ENCODE measurements at places on chromosomes 11 and 22.

DNA sequence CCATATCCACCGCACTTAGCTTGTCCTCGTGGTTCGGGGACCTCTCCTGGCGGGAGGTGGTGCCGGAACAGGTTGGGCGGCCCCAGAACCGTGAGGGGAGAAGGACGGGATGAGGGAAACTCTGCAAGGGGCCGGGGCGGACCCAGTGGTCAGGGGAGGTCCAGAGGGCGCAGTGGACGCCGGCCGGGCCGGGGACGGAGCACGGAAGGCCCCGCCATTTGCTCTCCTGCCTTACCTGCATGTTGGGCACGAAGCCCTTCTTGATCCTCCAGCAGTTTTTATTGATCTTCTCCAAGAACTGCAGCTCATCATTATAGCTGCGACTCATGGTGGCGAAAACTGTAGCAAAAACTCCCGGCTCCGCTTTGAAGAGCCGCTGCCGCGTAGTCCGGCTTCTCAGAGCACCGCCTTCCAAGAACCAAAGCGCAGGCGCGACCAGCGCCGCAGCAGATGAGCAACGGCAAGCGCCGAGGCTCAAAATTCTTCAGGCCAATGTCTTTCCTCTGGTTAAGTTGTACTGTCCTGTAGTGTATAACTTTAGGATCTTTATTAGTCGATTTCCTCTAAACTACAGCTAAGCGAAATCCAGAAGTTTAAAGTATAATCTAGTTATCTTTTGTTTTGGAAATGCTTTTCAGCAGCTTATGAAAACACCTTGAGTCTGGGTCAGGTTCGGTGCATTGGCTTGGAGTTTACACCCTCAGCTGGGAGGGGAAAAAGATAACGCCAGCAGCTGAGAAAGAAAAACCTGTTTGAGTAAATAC lies at the start of gene RTCB:
Gene RTCB (minus strand): TSS at position 419 of the 764 bp plus-strand sequence. CDS start 91 bp downstream, at position 328.
- DNase-seq, result peak; percentile 96

- DNase-seq, result no peak
Observed at GRCh38 chr11:120403966-120404365, 67.8 kb downstream of the ARHGEF12 start.

- DNase-seq, result no peak
Observed at GRCh38 chr22:49292909-49293308, 534.8 kb downstream of the BRD1 start.

DNA sequence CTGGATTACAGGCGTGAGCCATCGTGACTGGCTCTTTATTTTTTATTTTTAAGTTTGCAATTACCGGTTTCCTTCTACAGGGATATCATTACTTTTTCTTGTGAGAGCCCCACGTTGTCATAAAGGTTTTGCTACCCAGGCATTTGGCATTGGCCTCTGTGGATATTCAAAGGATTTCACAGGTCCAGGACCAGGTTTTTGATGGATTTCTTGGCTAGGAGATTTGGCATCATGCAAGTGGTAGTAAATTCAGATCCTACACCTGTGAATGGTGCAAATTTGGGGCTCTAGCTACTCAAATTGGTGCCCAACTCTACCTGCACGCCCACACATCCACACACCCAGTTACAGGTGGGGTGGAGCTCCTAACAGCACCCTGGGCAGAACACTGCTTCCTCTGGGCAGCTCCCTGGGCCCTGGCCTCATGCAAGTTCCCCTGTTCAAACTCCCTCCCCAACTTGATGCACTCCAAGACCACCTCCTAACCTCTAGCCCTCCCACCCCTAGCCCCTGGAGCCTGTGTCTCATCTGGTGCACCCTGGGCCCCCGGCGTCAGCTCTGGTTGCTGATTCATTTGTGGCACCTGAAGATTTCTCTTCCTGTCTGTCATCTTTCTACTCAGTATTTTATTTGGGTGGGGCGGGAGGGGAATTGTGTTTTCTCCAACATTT lies 9.3 kb upstream of the MRGPRD start:
- no peak for DNase-seq

- DNase-seq, result no peak
Observed at GRCh38 chr11:118081241-118081958, 4.5 kb downstream of the TMPRSS4 start.

- no peak for DNase-seq
Observed at GRCh38 chr11:8192896-8193209, 24.0 kb upstream of the RIC3 start.
